Pons (tissue), 1 donor: ENCODE measurements at places on chromosomes 7 and 10.

GRCh38 chr7:157464971-157465886 is 128.4 kb downstream of the DNAJB6 start:
- DNase-seq = no peak

GRCh38 chr7:100886142-100886935 is 3.2 kb downstream of the UFSP1 start:
- DNase-seq = no peak

DNA sequence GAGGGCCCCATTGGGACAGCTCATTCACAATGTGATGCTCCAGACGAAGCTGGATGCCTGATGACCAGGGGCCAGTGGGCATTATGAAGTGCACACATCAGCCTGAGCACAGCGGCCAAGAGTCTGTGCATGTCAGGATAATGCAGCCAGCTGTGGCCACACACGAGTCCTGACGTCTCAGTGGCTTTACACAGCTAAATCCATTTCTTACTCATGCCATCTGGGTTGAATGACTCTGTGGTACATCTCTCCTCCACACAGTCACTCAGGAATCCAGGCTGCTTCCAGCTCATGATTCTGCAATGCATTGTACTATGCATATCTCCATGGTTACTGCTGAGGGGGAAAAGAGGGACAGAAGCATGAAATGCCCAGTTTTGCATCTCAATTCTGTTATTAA is 123.6 kb downstream of the PRLHR start:
- DNase-seq = no peak

DNA sequence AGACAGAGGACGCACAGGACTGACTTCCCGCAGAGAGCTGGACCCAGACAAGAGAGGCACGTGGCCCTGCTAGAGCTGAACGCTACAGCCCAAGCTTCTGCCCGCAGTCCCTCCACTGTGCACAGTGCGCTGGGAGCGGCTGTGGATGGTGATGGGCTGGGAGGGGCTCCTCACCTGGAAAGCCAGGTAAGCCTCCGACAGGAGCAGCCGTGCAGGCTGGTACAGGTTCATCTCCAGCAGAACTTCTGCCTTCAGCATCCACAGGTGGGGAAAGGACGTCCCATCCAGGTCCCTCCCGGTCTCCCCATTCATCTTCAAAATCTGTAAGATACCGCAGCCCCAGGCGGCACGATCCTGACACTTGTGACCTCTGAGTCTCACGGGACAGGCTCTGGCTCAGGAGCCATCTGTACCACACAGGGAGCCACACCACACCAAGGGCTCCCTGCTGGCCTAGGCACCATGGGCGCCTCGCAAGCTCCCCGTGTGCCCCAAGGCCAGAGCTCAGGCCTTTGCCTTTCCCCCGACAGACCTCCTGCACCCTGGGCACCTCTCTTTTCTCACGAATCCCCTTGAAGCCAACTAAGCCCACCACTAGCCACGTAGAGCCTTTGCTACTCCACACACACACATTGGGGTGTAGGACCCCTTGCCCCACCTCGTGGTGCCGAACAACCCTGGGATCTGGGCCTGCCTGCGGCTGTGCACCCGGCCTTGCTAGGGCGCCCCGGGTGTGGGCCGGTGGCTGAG is 76.3 kb downstream of the CFAP46 start:
- no peak for DNase-seq

- DNase-seq = no peak
Measured at GRCh38 chr7:15985587-15986384, 299.3 kb upstream of the MEOX2 start.
